ENCODE measurements at places on chromosomes 5 and 9.

- DNase-seq, result no peak
Observed at GRCh38 chr5:38634568-38635369, 78.3 kb upstream of the LIFR start.

GRCh38 chr9:108521063-108521590 lies 334.7 kb downstream of the ACTL7B start:
- no peak for DNase-seq

GRCh38 chr5:164353155-164353554 lies 847.7 kb downstream of the MAT2B start:
- no peak for DNase-seq

DNA sequence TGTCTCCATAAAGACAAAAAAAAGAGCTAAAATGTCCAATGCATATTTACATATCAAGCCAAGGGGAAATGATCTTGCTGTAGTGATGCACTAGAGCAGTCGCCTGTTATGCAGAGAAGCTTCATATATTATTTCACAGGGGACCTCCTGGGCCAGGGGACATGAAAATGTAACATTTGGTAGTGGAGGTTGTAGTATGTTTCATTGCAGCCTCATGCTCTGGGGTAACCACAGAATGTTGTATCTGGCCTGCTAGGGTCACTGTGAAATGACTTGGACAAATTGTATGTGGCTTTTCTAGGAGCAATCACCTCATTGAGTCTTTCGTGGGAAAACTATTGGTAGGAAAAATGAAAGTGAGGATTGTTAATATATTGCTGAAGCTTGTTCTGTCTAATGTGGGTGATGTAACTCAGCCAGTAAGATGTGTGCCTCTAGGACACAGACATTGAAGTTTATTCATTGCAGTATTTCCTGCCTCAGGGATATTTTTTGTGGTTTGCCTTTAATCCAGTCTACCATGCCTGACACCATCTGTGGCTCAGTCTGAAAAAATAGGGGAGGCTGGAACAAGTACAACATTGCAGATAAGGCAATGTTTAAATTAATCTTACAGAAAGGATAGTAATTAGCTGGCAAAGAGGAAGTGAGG lies 430.8 kb upstream of the TNC start:
- no peak for DNase-seq

GRCh38 chr5:58107704-58108103 lies 352.2 kb downstream of the PLK2 start:
- DNase-seq, result no peak

GRCh38 chr5:112192866-112193265 lies 226.2 kb downstream of the EPB41L4A start:
- no peak for DNase-seq

DNA sequence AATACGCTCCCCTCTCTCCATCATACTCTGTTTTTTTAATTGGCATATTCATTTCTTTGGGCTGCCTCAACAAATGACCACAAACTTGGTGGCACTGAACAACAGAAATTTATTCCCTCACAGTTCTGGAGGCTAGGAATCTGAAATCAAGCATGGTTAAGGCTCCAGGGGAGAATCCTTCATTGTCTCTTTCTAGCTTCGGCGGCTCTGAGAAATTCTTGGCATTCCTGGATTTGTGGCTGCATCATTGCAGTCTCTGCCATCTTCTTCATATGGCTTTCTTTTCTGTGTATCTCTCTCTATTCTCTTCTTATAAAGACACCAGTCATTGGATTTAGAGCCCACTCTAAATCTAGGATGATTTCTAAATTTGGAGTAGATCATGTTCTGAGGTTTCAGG lies 10.9 kb upstream of the SLC24A2 start:
- DNase-seq, result no peak

GRCh38 chr5:2091921-2092320 lies 209.2 kb upstream of the IRX4 start:
- DNase-seq, result no peak

DNA sequence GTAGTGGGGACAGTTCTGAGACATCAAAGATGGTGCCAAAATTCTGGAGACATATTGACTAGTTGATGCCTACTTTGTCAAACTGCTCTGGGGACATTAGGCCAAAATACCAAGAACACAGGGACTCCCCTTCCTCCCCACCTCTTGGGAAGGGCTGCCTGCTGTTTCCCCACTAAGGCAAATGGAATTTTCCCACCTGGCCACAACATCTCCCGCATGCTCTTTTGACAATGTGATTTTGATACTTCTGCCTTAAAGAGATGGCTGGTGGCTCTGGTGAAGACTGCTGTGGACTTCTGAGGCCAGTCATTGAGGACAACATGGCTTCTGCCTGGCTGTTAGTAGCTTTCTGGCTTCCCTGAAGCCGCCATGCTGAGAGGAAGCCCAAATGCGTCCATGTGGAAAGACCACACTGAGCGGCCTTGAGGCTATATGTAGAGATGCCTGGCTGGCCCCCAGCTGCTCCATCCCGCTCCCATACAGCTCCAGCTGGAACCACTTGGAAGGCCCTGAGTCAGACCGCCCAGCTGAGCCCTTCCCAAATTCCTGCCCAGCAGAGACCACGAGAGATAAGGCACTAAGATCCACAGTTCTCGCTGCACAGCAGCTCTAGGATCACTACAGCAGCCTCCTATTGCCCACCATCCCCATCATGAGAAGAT lies 226.7 kb downstream of the SYK start:
- no peak for DNase-seq

DNA sequence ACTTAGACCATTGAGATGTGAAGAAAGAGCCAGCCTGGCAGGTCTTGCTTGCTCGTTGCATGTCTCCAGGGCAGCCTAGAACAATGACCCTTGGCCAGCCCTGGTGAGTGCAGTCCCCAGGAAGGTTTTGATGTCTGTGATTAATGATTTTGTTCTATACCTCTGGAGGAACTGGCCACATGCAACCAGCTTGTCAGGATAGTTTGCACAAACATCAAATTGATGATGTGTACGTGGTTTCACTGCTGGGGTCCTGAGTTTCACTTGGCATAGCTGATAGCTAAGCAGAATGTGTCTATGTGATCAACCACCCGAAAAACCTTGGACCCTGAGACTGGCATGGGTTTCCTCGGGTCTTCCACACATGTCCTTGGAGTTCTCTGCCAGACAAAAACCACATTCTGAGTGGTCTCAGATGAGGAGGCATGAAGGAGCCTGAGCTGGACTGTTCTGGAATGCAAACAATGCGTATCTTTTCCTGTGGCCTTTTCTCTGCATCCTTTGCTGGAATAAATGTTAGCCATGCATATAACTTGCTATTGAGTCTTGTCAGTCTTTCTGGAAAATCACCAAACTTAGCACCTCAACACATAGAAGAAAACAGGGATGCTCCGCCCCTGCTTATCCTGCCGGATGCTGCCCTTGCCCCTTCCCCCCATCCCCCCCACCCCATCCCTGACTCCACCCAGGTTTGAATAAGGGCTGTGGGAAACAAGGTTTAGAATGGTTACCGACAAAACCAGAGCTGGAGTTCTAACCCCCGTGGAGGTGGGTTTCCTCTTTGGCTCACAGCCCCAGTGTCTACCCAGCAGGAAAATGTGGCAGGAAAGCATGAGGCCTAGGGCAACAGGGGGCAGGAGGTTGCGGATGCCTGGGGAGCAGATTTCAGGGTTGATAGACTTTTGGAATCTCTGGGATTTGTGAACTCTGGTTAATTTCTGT lies 50.1 kb upstream of the ANKRD33B start:
- no peak for DNase-seq

- no peak for DNase-seq
Observed at GRCh38 chr9:137074657-137075274, 2.6 kb upstream of the UAP1L1 start.

- DNase-seq, result no peak
Observed at GRCh38 chr9:116101516-116101915, 52.1 kb upstream of the PAPPA start.

GRCh38 chr9:110911659-110912418 lies 126.4 kb downstream of the LPAR1 start:
- no peak for DNase-seq

GRCh38 chr9:110977259-110977709 lies 61.0 kb downstream of the LPAR1 start:
- DNase-seq, result no peak

- DNase-seq, result no peak
Observed at GRCh38 chr9:134489621-134490408, 151.8 kb upstream of the COL5A1 start.

GRCh38 chr5:76943006-76943405 lies 9.8 kb upstream of the CRHBP start:
- DNase-seq, result no peak

GRCh38 chr9:90851444-90851843 lies 49.8 kb downstream of the SYK start:
- no peak for DNase-seq

- DNase-seq, result no peak
Observed at GRCh38 chr9:122213589-122214413, 15.0 kb downstream of the LHX6 start.

GRCh38 chr5:159083548-159084452 lies 15.9 kb downstream of the EBF1 start:
- DNase-seq, result no peak
